ENCODE measurements at places on chromosomes 3 and 15.

- no peak for DNase-seq
Observed at GRCh38 chr3:183871541-183871940, 13.1 kb downstream of the PARL start.

DNA sequence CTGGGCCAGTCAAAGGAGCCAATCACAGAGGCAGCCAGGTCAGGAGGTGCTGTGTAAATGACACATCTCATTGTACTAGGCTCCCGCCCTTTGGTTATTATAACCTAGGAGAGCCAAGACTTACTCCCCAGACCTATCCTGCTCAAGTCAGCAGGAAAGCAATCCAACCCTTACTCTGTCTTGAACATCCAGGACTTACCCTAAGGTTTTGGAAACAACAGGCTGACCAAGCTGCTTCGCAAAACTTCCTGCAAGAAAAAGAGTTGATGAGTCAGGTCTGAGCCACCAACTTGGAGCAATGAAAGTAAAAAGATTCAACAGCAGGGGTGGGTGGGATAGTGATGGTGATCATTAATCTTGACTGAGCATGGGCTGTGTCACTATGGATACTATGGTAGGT is 144.4 kb downstream of the MYLK start:
- DNase-seq = no peak

GRCh38 chr15:78359041-78359808 is 19.1 kb downstream of the CRABP1 start:
- no peak for DNase-seq

- DNase-seq = no peak
Observed at GRCh38 chr3:195853036-195853435, 41.3 kb upstream of the MUC4 start.

- no peak for DNase-seq
Observed at GRCh38 chr3:194312743-194313281, 38.3 kb downstream of the CPN2 start.

DNA sequence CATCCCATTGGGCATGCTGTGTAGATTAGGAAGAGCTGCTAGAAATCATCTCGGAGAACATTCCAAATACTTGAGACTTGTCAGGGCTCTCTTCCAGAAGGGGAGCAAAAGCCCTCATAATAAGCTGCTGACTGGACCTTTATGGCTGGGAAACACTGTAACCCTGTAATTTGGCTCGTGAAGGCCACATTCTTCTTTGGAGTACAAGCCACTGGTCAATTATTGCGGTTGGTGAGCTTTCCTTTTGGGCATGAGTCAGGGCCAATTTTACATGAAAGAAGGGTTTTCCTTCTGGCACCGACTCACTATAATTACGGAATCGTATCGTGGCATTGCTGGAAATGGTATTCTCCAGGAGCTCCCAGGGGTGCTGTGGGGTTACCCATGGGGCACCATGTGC is 434.5 kb upstream of the RGMA start:
- no peak for DNase-seq

GRCh38 chr15:82106679-82107078 is 60.9 kb upstream of the MEX3B start:
- no peak for DNase-seq

DNA sequence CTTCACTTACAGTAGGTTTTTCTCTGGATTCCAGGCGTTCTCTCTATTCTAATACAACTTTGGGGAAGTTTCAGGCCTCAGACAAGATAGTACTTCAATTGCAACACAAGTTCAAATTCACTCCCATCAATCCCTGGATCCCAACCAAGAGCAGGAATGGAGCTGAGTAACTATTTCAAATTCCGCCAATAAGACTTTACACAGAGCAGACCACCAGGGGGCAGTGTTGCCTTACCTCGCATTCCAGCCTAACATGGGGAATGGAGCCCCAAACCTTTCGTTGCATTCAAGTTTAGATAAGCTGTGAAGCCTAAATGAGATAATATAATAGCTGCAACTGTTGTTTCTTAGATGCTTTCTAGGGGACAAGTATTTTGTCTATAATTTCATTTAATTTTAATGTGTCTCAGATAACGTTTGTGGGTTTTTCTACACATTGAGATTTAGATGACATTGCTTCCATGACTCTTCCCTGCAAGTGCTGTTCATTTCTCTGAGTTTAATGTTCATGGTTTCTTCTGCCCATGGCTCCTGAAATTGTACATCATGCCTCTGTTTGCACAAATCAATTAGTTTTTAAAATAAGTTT is 186.7 kb downstream of the NSUN3 start:
- peak; percentile 77 for DNase-seq

DNA sequence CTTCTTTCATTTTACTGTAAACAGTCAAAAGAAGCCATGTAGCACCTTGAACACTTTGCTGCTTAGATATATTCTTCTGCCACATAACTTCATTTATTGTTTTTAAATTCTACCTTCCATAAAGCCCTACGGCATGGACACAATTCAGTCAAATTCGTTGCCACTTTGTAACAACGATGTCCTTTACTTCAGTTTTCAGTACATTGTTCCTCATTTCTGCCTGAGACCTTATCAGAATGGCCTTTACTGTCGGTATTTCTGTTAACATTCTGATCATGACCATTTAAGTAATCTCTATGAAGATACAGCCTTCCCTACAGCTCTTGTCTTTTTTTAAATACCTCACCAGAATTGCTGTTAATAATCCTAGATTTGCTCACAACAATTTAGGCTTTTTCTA is 466.9 kb downstream of the NAALADL2 start:
- no peak for DNase-seq

DNA sequence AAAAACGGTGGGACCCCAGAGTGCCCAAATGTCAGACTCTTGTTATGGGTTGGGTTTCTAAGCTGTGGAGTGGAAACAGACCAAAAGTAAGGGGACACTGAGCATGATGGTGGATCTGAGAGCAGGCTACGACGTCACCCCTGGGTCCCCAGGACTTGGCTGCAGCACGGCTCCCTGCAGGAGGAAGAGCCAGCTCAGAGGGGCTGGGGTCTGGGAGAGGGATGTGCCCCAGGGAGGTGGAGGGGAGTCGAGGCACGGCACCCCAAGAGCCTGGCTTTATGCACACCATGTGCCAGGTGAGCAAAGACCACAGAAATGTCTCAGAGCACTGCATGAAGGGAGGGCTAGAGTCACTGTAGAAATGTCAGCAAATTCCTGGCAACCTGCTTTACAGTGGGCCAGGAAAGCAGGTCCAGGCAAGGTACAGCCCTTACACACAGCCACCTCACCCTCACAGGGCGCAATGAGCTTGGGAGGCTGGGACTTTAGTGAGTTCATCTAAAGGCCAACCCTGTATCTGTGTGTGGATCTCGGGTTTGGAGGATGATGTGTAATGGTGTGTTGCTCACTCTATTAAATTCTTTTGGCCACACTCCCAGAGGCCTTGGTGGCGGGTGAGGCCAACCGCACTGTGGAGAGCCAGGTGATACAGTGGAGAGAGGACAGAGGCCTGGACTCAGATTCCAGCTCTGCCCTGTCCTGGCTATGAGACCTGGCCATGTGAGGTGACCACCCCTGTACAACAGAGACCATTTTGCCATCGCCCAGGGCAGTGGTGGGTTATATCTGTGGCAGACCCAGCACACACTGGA is 14.1 kb downstream of the CTSH start:
- no peak for DNase-seq

DNA sequence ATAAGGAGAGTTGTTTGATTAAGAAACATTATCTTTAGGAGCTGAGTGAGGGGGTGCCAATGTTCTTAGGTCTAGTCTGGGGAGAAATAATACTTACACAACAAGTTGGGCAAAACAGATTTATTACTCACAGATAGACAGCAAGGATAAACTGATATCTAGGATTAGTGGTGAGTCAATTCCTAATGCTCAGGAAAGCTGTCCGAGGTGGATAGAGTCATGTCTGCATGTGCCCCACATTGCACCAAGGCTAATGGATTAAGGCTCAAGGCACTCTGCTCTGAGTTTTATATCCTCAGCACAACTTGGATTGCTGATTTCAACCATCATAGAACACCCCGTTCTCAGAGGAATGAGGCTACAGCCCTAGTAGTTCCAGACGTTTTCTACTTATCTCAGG is 1042.3 kb downstream of the OTOL1 start:
- DNase-seq = no peak

- no peak for DNase-seq
Observed at GRCh38 chr3:134696155-134696554, 45.3 kb upstream of the KY start.

DNA sequence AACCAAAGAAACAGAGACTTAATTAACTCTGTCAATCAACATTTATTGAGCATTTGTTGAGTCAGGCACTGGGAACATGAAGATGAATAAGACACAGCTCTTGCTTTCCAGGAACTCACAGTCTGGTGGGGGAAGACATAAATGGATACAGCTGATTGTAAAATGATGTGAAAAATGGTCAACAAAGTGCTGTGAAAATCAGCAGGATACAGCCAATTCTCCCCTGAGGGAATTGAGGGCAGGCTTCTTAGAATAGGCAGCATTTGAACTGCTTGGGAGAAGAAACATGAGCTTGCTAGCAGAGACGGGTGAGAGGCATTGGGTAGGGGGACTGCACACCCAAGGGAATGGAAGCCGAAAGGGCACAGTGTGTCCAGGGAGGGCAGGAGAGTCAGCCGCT is 41.1 kb downstream of the MFSD1 start:
- no peak for DNase-seq

DNA sequence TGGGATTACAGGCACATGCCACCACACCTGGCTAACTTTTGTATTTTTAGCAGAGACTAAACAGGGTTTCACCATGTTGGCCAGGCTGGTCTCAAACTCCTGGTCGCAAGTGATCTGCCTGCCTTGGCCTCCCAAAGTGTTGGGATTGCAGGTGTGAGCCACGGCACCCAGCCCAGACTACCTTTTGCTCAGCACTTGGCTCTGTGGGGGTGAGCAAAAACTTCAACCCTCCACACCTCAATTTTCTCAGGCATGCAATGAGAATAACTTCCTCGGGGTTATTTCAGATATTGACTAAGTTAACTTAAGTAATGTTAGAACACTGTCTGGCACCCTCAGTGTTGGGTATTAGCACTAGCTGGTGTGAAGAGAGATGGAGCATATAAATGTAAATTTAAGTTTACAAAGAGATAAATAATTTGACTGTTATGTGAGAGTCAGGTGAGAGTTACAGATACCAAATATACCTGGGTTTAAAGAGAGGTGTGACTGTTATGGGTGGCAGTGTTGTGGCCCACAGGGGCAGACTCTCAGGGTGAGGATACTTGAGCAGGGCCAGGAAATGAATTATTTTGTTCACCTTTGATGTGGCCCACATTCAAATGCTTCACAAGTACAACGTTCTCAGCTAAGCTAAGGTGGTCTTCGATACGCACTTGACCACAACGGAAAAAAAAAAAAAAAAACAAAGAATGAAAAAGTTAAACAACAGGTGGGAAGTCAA is 29.0 kb downstream of the CPOX start:
- no peak for DNase-seq

- DNase-seq = no peak
Observed at GRCh38 chr3:20652231-20652986, 466.4 kb upstream of the SGO1 start.

DNA sequence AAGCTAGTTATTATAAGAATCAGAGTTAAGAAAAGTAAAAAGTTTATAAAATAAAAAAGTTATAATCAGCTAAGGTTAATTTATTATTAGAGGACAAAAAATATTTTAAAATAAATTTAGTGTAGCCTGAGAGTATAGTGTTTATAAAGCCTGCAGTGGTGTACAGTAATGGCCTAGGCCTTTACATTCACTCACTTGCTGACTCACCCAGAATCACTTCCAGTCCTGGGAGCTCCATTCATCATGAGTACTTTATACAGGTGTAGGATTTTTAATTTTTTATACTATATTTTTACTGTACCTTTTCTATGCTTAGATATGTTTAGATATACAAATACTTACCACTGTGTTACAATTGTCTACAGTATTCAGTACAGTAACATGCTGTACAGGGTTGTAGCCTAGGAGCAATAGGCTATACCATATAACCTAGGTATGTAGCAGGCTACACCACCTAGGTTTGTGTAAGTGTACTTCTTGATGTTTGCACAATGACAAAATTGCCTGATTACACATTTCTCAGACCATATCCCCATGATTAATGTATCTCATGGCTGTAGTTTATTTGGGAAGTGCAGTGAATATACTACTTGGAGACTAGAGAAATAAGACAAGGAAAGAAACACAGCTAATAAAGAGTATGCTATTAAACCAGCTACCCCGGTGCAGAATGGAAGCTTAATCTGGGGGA is 101.9 kb upstream of the GALNT15 start:
- no peak for DNase-seq

- no peak for DNase-seq
Observed at GRCh38 chr15:48627260-48627940, 18.1 kb downstream of the FBN1 start.

- no peak for DNase-seq
Observed at GRCh38 chr3:75896265-75896664, 110.9 kb upstream of the ZNF717 start.

DNA sequence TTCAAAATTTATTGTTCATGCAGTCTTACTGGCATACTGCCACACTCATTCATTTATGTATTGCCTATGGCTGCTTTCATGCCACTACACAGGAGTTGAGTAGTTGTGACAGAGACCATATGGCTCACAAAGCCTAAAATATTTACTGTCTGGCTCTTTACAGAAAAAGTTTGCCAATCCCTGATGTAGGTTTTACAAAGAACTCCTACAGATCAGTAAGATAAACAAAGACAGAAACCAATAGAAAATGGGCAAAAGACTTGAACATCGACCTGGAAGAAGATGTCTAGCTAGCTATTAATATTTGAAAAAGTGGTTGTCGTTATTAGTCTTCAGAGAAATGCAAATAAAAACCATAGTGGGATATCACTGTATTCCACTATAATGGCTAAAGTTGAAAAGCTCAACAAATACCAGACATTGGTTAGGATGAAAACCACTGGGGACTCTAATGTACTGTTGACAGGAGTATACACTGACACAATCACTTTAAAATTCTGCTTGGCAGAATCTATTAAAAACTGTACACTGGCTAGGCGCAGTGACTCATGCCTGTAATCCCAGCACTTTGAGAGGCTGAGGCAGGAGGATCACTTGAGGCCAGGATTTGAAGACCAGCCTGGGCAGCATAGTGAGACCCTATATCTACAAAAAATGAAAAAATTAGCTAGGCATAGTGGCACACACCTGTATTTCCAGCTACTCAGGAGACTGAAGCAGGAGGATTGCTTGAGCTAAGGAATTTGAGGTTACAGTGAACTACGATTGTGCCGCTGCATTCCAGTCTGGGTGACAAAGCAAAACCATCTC is 87.7 kb downstream of the NEO1 start:
- no peak for DNase-seq

DNA sequence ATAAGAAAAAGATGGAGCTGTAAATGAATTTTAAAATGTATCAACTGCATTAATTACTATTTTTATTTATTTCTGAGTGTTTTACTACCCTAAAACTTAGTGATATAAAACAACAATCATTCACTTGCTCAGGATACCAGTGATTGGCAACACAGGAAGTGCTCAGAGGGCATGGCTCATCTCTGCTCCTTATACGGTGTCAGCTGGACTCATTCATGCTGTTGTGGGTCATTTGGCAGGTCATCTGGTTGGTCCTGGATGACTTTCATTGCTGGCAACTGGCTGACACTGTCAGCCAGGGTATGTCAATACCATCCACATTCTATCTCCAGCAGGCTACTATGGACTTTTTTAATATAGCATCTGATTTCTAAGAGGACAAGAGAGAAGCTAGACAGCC is 689.6 kb upstream of the NECTIN3 start:
- DNase-seq = no peak

Data from head of caudate nucleus (tissue), 42 donors.